ENCODE measurements at places on chromosomes 16 and 17. TPM values are rescaled to one million over a fixed set of nuclear protein-coding genes. Genes with fewer than 3 reads are reported as not detected.

- no peak for DNase-seq
Measured at GRCh38 chr17:9240659-9241370, 219.5 kb downstream of the NTN1 start.

DNA sequence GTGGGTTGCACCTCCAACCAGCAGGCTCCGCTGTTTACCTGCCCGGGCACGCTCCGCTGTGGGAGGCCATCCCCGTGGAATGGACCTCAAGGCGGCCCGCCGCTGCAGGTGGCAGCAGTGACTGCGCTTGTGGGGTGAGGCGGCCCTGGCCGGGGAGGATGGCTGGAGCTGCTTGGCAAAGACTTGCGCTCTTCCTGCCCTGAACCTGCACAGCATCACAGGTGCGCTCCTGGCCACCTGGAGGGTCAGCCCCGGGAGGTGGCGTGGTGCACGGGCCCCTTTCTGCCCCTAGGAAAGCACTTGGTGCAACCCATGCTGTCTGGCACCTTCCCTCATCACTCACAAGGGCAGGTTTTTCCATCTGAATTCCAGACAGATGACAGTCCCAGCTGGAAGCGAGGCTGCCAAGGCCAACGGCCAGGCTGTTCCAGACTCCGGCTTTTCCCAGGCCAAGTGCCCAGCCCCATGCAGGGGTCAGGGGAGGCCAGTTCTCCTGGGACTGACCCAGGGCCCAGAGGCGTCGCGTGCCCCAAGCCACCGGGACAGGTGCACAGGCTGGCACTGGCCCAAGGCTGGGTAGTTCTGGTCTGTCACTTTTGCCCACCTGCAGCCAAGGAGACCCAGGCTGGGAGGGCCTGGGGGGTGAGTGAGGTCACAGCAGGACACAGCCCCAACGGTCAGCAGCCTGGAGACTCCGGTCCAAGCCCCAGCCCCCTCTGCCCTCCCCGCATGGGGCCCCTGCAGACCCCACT lies 13.3 kb downstream of the UTS2R start:
- no peak for DNase-seq

GRCh38 chr16:371515-372301 lies 1.4 kb upstream of the MRPL28 start:
- no peak for DNase-seq

- no peak for DNase-seq
Measured at GRCh38 chr16:79137426-79137939, 463.1 kb downstream of the MAF start.

DNA sequence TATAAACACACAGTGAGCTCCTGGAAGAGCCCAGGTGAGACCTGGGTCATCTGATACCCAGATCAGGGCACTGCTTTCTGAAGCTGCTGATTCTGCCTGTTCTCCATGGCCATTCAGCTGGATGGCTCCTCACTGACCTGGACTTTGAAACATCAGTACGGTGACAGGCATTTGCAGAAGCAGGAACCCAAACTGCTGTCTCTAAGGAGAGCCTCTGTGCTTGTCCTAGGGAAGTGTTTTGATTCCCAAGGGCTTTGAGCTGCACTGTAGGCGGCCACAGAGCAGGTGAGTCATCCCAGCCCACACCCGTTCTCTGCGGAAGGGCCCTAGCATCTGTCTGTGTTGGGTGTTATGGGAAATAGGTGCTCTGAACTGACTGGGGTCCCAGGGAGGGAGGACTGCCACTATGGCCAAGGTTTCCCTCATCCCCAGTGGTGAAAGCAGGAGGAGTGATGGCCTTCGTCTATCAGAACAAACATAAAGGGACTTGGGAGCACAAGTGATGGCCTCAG lies 60.7 kb upstream of the ADCY9 start:
- DNase-seq: no peak

DNA sequence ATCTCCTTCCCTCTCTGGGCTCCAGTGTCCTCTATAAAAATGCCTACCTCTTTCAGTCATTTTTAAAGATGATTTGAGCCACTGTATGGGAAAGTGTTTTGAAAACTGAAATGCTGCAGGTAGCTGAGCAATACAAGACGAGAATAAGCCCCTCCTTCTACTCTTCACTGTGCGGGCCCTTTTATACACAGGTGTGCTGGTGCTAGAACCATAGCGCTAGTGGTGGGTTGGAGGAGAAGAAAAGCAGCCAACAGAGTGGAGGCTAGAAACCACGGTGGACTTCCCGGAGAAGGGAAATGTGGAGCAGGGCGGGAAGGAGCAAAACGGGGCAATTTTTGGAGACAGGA lies 58.2 kb upstream of the DLX4 start:
- DNase-seq: no peak

GRCh38 chr16:82682767-82683166 lies 56.0 kb downstream of the CDH13 start:
- DNase-seq: no peak

- no peak for DNase-seq
Measured at GRCh38 chr17:29054835-29055234, 11.9 kb downstream of the PIPOX start.

GRCh38 chr16:55640701-55641327 lies 15.0 kb upstream of the SLC6A2 start:
- DNase-seq: no peak

DNA sequence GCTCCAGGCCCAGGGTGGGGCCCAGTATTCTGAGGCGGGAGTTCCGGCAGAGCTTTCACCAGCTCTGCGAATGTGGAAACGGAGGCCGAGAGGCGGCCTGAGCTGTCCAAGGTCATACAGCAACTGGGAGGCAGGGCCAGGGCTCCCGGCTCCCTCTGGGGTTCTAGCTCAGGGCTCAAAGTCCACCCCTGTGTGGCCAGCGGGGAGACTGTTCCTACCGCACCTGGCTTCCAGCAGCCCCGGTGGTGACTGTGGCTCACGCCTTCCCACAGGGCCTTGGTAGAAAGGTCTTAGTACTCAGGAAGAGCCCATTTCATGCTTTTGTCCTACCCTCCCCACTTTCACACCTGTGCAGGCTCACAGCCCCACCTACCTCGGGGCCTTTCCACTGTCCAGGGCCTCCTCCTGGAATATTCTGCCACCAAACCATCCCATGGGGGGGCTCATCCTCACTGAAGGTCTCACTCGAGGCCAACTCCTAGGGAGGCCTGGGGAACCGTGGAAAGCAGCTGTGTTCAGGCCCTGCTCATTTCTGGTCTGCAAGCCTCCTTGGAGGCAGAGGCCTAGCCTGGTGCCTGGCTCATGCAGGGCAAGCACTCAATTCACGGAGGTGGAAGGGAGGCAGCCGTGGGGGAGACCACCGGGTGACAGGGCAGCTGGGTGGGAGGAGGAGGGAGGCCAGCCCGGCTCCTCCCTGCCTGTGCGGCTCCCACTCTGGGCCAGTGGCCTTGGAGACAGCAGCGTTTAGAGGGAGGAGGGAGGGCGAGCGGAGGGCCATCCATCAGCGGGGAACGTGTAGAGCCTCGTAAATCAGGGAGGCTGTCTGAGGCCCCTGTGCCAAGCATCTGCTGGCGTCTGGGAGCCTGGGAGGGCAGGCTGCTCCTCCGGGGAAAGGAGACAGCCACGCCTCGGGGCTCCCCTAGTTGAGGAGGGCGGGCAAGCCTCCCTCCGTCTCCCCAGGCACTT lies 12.7 kb upstream of the DOC2B start:
- no peak for DNase-seq

CHTF8 gene
- 94.6 TPM for total RNA-seq

RAB40B gene
- total RNA-seq: 1.7 TPM

TP53TG3 gene
- total RNA-seq: not detected

FBXW10 gene
- not detected for total RNA-seq
